ENCODE measurements at places on chromosomes 1 and 21.

DNA sequence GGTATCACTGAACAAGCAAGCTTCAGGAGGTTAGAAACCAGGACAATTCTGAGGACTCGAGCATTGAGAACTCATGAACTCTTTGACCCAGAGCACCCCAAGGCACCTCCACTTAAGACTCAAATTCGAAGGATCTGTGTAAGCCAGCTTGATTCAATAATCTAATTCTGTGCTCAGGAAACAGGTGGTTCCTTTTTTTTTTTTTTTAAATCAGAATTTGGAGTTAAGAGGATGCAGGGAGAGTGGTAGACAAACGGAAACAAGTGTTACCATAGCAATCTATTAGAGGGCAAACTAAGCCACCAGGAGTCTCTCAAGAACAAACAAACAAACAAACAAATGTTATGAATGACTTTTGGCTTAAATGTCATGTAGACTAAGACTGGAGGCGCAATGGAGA is 53.8 kb upstream of the DPH5 start:
- no peak for DNase-seq
- H3K27ac ChIP-seq: no peak overlapping the region
- H3K36me3 ChIP-seq: peaks cover 8% of the 10 kb centered on the region

GRCh38 chr1:152983743-152984142 is at the start of gene SPRR1A:
Gene SPRR1A, plus strand, starts transcription at chr1:152984081. Its CDS starts 1,150 bp downstream, at chr1:152985231.
- peak within 1 kb of the TSS; percentile 27 for H3K4me3 ChIP-seq
- H3K27ac ChIP-seq: no peak within 1 kb of the TSS
- no peaks in the 10 kb centered on the region for H3K36me3 ChIP-seq

GRCh38 chr1:50193002-50193401 is 84.3 kb downstream of the ELAVL4 start:
- H3K27ac ChIP-seq: no peak overlapping the region
- DNase-seq: no peak
- H3K36me3 ChIP-seq: no peaks in the 10 kb centered on the region
- H3K27me3 ChIP-seq: peaks cover 9% of the 10 kb centered on the region

DNA sequence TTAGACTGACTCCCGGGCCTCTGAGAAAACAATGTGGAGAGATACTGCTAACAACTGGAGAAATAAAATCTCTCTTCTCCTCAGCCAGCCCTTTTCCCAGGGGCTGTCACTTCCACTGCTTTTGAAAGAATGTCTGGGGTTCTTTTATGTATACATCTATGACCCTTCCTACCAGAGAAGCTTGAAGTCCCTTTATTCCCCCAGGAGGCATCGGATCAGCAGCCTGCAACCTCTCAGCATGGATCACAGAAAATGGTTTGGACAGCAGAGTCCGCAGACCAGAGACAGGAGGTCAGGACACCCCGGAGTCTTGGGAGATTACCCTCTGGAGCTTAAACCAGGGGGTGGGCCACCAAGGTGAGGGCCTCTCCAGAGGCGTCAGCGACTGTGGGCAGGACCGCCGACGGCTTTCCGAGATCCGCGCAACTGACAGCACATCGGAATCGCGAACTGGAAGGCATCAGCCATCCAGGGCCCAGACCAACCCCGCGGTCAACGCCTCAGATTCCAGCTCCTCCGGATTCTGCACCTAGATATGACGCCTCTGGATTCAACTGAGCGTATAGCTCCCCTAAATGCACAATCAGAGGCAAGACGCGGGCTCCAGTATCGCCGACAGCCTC is 1.0 kb downstream of the EPHA10 start:
- H3K4me3 ChIP-seq: no peak overlapping the region
- H3K4me1 ChIP-seq: no peaks in the 10 kb centered on the region
- peaks cover 72% of the 10 kb centered on the region for H3K27me3 ChIP-seq
- DNase-seq: no peak

- no peaks in the 10 kb centered on the region for H3K27me3 ChIP-seq
- H3K4me1 ChIP-seq: no peaks in the 10 kb centered on the region
- H3K36me3 ChIP-seq: no peaks in the 10 kb centered on the region
- no peak overlapping the region for H3K27ac ChIP-seq
- H3K4me3 ChIP-seq: no peak overlapping the region
Observed at GRCh38 chr1:72253132-72253531, 29.2 kb downstream of the NEGR1 start.

DNA sequence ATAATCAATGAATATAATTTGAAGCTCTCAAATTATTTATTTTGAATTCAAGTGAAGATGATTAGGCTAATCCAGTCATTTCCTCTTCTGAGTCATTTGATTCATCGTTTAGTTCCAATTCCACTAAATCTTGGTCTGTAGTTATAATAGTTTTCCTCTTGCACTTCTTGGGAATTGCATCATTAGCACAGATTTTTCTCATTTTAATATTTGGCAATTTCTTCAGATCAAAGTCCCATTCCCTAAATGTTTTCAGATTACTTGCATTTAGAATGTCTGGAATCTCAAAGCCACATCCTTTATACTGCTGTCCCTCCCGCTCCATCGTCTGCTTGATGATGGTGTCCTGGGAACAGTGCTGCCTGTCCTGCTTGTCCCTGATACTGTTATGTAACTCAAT is 43.5 kb downstream of the MAST2 start:
- H3K4me3 ChIP-seq: no peak overlapping the region
- H3K27ac ChIP-seq: no peak overlapping the region
- DNase-seq: no peak
- peaks cover 20% of the 10 kb centered on the region for H3K36me3 ChIP-seq

- H3K36me3 ChIP-seq: no peaks in the 10 kb centered on the region
- no peaks in the 10 kb centered on the region for H3K27me3 ChIP-seq
- H3K27ac ChIP-seq: no peak overlapping the region
Observed at GRCh38 chr1:241457421-241457820, 62.1 kb downstream of the FH start.

GRCh38 chr21:35323947-35324346 is 274.8 kb upstream of the RUNX1 start:
- H3K36me3 ChIP-seq: no peaks in the 10 kb centered on the region
- H3K4me1 ChIP-seq: peaks cover 6% of the 10 kb centered on the region
- peaks cover 9% of the 10 kb centered on the region for H3K27me3 ChIP-seq
- no peak overlapping the region for H3K27ac ChIP-seq
- H3K4me3 ChIP-seq: no peak overlapping the region

- H3K4me3 ChIP-seq: peak overlapping the region; percentile 58
- H3K36me3 ChIP-seq: no peaks in the 10 kb centered on the region
- H3K4me1 ChIP-seq: peaks cover 20% of the 10 kb centered on the region
- H3K27ac ChIP-seq: peak overlapping the region; percentile 74
- no peak for DNase-seq
Observed at GRCh38 chr1:16984717-16985116, 4.3 kb upstream of the MFAP2 start.

- H3K4me3 ChIP-seq: peak overlapping the region; percentile 78
- H3K36me3 ChIP-seq: no peaks in the 10 kb centered on the region
- peaks cover 4% of the 10 kb centered on the region for H3K4me1 ChIP-seq
- peaks cover 89% of the 10 kb centered on the region for H3K27me3 ChIP-seq
Observed at GRCh38 chr1:228008391-228009115, 1.8 kb downstream of the WNT3A start.

GRCh38 chr1:25740071-25740470 is 59.9 kb upstream of the SELENON start:
- H3K4me1 ChIP-seq: peaks cover 8% of the 10 kb centered on the region
- peaks cover 12% of the 10 kb centered on the region for H3K27me3 ChIP-seq
- no peak overlapping the region for H3K4me3 ChIP-seq
- no peak for DNase-seq

GRCh38 chr1:235404190-235404589 is 37.0 kb downstream of the TBCE start:
- no peak for DNase-seq
- H3K4me3 ChIP-seq: no peak overlapping the region
- no peaks in the 10 kb centered on the region for H3K27me3 ChIP-seq
- H3K36me3 ChIP-seq: peaks cover 7% of the 10 kb centered on the region
- H3K27ac ChIP-seq: no peak overlapping the region
- H3K4me1 ChIP-seq: peaks cover 12% of the 10 kb centered on the region

GRCh38 chr1:23963617-23964234 is 4.1 kb downstream of the PNRC2 start:
- no peaks in the 10 kb centered on the region for H3K27me3 ChIP-seq
- no peak overlapping the region for H3K4me3 ChIP-seq
- H3K27ac ChIP-seq: peak overlapping the region; percentile 3
- H3K36me3 ChIP-seq: peaks cover 41% of the 10 kb centered on the region

DNA sequence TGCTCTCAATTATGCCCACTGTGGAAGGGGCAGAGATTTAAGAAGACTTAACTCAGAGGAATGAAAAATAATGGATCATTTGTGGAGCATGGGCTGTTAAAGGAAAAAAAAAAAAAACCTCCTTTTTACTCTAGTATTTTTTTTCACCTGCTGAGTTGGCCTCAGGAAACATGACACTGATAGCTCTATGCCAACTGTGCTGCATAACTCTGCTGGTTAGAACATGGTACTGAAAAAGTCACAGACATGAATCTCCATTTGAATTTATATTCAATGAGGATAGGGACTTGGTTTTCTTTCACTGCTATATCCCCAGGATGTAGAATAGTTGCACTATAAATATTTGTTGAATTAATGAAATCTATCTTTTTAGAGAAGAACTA is 86.1 kb upstream of the KIAA0040 start:
- H3K27ac ChIP-seq: no peak overlapping the region
- peaks cover 15% of the 10 kb centered on the region for H3K4me1 ChIP-seq
- no peak for DNase-seq

DNA sequence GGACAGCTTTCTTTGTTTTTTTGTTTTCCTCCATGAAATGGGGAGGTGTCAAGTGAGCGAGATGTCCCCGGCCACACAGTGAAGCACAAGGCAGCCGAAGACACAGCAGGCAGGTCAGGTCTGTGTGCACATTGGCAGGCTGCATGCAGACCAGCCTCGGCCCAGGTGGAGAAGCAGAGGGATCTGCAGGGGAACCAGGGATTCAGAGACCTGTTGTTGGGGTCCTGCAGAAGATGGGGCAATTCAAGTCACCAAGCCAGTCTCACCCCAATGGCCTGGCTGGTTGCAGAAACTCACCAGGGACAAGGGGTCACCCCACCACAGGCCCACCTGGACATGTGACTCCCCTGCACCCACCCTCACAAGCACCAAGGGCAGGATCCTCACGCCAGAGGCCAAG is 4.0 kb upstream of the ABCG1 start:
- peaks cover 16% of the 10 kb centered on the region for H3K27me3 ChIP-seq
- H3K36me3 ChIP-seq: no peaks in the 10 kb centered on the region
- H3K27ac ChIP-seq: no peak overlapping the region
- H3K4me3 ChIP-seq: no peak overlapping the region
